ENCODE measurements at places on chromosomes 16 and 17.

GRCh38 chr16:4920826-4921225 is 16.1 kb downstream of the PPL start:
- DNase-seq: no peak

- no peak for DNase-seq
These were observed 8.2 kb downstream of the NMRAL1 start for GRCh38 chr16:4465977-4466779.

GRCh38 chr17:82909322-82909904 is 69.6 kb upstream of the ZNF750 start:
- DNase-seq: no peak

DNA sequence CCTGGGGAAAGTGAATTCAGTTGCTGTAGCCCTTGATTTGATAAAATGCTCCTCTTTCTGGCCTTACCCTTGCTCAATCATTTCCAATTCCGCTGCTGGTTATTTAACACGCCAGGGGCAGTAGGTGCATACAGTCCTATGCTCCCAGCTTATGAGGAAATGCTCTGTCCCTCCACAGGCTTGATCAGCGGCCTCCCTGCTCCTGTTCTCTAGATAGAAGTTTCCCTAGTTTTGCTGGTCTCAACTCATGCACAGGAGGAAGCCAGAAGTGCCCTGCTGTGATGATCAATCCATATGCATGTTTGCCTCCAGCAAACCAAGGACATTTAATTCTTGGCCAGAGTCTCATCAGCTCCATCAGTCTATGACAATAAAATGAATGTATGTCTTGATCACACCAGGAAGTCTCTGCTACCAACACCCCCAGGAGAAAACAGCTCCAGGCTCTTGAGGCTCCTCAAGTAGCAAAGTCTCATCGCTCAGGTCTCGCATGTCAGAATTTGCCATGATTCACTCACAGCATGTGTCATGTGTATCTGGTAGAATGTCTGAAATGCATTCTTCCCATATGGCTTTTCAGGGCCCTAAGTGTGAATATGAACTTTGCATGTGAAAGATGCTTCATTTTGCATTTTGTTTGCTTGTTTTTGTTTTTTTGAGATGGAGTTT is 208.9 kb downstream of the CDH13 start:
- peak; percentile 24 for DNase-seq

- DNase-seq: no peak
These were observed 88.0 kb downstream of the CBLN1 start for GRCh38 chr16:49193596-49193995.

DNA sequence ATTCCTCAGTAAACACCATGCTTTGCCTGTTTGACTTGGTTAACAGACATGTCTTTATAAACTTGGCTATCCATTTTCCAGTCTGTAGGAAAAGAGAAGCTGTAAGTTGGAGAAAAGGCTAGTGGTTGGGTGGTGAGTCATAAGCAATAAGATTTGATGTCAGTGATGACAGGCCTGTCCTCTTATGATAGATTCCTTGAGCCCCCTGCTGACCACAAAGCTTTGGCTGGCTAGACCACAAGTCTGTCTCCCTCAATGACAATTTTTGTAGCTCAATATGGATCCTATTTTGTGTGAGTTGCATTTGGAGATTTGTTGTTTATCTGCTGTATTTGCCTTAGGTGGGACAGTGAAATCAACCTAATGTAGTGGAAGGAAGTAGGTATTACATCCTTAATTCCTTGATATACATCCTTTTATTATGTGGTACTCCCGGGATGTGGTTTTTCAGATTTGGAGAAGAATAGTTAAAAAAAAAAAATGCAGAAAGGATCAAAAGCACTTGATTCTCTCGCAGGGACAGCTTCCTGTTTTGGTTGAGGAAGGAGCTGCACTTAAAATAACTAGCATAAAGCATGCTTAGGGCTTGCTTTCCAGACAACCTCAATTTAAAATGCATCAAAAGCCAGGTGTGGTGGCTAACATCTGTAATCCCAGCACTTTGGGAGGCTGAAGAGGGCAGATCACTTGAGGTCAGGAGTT is 67.4 kb downstream of the SIAH1 start:
- peak; percentile 48 for DNase-seq

DNA sequence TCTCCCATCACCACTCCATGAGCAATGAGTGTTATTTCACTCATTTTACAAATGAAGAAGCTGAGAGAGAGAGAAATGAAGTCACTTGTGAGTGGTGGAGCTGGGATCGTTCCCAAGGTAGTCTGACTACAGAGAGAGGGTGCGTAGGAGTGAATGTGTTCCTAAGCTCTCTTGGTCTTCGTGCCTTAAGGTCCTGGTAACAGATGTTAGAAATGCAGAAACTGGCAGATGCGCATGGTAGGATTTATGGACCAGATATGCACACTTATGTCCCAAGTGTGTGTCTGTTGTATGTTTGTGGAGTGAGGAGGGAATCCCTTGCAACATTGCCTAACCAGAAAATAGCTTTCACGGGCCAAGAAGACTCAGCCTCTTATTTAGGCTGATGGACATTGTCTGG is 93.2 kb upstream of the ZNF469 start:
- DNase-seq: no peak

GRCh38 chr16:54110016-54110981 is 176.3 kb downstream of the IRX3 start:
- DNase-seq: no peak

- DNase-seq: no peak
These were observed 7.6 kb upstream of the GFAP start for GRCh38 chr17:44922746-44923470.

- DNase-seq: no peak
These were observed 396.8 kb downstream of the NPIPA8 start for GRCh38 chr16:17939723-17940122.

- no peak for DNase-seq
These were observed 563 bp downstream of the ZACN start for GRCh38 chr17:76079535-76079955.

- DNase-seq: no peak
These were observed 710 bp downstream of the TRAPPC1 start for GRCh38 chr17:7930841-7931631.

DNA sequence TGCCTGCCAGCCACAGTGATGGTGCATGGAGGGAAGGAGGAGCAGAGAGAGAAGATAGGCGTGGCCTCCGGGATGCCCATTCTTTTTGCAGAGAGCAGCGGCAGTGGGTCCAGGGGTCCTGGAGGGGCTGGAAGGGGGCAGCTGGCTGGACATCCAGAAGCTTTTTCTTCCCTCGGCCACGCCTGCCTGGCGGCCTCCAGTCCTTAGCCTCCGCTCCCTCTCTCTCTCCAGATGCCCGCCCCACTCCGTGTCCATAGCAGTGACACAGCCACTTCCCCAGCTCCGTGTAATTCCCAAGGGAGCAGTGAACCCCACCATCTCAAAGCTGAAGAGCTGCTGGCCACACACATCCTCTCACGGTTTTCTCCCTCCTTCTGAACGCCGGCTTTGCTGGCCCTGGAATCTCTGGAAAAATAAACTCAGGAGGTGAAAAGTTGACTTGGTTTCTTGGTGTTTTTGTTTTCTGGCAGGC is 26.3 kb upstream of the CDC42EP4 start:
- DNase-seq: no peak

All from mammary epithelial cell (primary cell).